NCI-H446 (cell line): ENCODE measurements at places on chromosomes 4 and X.
A peak's percentile ranks its signal among the peaks of the same experiment; 100 is the strongest.

- DNase-seq: no peak
Observed at GRCh38 chrX:5842601-5843000, 386.1 kb downstream of the NLGN4X start.

GRCh38 chr4:30262379-30262778 lies 457.8 kb upstream of the PCDH7 start:
- DNase-seq: no peak

DNA sequence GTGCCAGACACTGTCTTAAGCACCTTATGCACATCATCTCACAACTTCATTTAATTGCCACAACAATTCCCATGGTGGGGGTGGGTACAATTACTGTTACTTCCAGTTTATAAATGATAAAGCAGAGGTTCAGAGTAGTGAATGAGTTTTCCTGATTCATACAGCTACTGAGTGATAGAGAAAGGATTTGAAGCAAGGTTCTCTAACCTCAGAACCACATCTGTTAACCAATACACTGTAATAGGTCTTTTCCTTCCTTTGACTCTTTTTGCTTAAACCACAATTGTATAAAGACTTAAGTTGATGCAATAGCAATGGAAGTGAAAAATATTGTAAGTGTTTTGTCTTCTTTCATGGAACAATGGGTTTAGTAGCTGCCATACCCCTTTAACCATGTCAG lies 43.5 kb upstream of the PAK3 start:
- no peak for DNase-seq

DNA sequence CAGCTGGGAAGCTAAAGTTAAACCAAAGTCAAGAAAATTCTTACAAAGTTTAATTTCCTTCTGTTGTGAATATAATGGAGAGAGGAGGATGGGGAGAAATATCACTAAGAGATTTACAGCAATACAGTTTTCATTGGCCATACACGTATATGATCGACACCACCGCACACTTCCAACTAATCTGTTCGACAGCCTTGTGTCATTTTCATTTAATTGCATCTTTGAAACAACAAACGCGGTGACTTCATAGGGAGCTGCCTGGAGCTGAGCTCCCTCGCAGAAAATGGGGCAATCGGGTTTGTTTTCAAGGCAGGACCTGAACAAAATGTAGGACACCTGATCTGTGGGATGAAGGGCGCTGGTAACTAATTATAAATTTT lies 1.3 kb downstream of the PTPN13 start:
- DNase-seq: no peak

GRCh38 chrX:17805120-17805519 lies 56.0 kb downstream of the RAI2 start:
- DNase-seq: no peak

GRCh38 chr4:16889945-16890344 lies 8.5 kb downstream of the LDB2 start:
- no peak for DNase-seq

DNA sequence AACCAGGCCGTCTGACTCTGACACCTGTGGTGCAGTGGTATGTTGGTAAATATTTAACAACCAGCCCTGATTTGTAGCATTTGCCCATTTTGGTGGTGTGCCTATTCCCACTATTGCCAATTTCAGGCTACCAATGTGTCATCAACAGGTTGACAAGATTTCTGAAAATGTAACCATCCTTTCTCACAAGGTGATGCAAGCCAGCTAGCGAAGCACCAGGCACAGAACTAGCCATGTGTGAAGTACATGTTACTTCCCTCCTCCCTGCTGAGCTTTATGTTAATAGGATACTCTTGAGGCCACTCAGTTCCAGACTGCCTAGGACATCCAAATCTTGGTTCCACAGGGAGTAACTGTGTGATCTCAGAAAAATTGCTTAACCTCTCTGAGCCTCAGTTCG lies 7.2 kb upstream of the MAMLD1 start:
- DNase-seq: no peak

- no peak for DNase-seq
Observed at GRCh38 chrX:105694839-105695238, 127.5 kb upstream of the NRK start.

DNA sequence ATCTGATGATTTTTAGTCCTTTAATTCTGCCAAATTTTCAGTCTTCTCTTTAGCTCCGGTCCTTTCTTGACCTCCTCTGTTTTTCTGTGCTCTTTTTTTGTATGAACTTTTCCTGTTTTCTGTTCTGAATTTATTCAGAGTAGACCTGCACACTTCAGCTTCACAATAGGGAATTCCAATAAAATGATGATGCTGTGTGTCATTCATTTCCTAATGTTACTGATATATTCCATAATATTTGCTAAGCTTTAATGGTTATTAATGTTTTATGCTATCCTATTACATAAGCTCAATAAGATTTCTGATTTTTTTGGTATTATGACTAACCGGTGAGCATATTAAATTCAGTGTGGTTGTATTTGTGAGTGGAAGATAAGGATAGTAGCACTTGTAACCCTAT lies 13.9 kb upstream of the MAD2L1 start:
- no peak for DNase-seq

DNA sequence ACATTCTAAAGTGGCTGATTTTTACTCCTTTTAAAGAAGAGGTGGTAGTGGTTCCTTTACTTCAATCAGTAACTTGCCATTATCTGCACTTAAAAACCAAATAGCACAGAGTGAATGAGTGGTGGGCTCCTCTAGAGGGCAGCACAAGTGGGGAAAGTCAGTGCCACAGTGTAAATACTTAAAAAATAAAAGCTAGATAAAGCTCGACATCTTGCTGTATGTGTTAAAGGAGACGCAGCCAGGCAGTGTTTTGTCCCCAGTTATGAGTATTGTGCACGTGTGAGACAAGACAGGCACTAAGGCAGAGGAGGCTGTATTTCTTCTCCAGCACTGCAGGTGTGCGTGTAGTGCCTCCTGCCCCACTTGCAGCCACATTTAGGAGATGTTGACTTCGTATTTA lies 24.6 kb downstream of the NAP1L5 start:
- DNase-seq: peak; percentile 41

- DNase-seq: peak; percentile 35
Observed at GRCh38 chr4:92234393-92235176, 69.2 kb upstream of the GRID2 start.

- no peak for DNase-seq
Observed at GRCh38 chr4:167578906-167579305, 344.6 kb upstream of the SPOCK3 start.

- DNase-seq: no peak
Observed at GRCh38 chr4:39922399-39922798, 55.3 kb downstream of the PDS5A start.

- DNase-seq: no peak
Observed at GRCh38 chr4:1405636-1406393, 427 bp downstream of the NKX1-1 start.

DNA sequence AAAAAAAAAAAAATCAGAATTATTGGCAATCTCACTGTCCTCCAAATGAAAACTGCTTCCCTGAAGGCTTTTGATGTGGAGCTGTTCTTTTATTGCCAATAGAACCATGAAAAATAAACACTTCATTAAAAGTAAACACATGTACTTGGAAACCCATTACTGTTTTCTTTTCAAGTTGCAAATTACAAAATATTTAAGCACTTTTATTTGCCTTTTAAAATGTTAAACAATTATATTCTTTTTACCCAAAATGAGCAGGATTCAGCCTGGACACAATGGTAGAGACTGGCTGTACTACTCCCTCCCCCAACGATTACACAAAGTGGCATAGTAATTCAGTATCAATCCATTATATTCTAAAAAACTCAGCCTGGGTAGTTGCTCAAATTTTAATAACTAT lies 60.9 kb downstream of the SH2D1A start:
- no peak for DNase-seq

DNA sequence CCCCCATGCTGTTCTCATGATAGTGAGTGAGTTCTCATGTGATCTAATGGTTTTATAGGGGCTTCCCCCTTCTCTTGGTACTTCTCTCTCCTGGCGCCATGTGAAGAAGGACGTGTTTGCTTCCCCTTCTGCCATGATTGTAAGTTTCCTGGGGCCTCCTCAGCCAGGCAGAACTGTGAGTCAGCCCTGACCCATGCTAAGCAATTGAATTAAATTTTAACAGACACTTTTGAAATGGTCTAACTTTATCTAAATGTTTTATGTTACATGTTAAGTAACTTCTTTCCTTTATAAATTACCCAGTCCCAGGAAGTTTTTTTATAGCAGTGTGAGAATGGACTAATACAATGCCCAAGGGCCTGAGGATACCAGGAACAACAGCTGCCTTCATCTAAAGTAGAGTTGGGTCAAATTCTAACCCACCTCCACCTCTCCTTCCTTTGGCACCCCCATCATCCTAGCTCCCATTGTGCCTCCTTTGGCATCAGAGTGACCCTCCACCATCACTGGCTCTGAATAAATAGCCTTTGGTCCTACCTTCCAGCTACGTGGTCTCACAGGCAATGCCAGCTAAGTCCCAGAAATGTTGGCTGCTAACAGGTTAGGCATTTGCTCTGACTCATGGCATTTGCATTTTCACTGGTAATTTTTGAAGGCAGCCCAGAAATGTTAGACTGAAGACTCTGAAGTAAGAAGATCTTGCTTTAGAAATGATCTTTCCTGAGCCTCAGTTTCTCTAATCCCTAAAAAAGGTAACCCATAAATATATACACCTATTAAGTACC lies 182.1 kb downstream of the MOSPD2 start:
- DNase-seq: no peak

DNA sequence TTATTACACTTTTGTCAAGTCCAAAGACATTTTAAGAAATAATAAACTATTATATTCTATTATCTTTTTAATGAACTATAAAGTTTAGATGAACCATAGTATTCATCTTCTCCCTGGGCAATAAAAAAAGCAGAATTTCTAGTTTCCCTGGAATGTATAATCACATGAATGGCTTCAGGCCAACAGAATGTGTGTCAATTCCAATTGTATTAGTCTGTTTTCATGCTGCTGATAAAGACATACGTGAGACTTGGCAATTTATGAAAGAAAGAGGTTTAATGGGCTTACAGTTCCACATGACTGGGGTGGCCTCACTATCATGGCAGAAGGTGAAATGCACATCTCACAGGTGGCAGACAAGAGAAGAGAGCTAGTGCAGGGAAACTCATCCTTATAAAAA lies 70.7 kb upstream of the ANXA10 start:
- no peak for DNase-seq
